Ammon's horn (tissue), 1 donor: ENCODE measurements at places on chromosomes 11 and 22.

DNA sequence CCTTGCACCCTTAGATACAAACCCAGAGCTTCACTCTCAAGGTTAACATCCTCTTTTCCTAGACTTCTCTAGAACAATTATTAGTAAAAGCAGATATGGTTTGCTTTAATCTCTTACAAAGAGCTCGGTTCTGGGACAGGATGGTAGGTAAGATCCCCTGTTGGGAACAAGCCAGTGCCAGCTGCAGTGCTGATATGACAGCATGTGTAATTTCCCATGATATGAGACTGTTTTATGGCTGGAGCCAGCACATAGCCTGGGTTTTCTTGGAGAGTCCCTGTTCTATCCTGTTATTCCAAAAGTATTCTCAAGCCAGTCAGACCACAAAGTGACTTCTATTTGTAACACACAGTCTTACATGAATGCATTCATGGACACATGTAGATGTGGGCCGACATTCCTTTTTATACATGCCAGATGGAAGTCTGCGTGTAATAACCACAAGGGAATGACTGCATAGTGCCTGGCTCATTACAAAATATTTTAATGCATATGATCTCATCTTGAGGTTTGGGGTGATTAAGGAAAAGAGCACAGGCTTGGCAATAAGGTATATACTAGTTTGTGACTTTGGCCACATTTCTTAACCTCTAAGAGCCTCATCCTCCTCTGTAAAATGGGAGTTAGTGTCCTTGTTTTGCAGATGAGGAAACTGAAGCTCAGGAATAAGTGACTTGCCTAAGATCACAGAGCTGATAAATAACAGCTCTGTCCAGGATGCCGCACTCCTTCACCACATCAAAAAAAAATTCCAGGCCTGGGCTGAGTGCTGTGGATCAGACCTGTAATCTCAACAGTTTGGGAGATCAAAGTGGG is 21.8 kb downstream of the CLMP start:
- DNase-seq = no peak

DNA sequence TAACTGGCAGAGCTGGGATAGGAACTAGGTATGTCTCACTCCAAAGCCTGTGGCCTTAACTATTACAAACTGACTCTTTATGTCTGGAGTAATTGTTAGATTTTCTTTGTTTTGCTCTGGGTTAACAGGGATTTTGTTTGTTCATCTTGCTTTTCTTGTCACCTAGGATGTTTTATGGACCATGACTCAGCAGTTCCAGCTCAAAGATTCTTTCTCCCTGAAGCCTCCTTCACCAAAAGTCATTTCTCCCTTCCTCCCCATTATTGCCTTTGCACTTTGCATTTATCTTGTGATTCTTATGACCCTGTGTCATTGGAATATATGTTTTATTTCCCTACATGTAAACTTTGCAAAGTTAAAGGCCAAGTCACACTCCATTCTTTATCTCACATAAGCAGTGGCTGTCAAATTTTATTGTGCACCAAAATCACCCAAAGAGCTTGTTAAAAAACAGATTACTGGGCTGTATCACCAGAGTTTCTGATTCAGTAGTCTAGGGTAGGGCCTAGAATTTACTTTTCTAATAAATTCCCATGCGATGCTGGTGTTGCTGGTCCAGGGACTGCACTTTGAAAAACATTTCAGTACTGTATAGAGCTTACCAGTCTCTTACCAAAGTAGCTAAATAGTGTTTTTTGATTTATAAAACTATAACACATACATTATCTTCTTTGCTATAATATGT is 327.7 kb downstream of the DLG2 start:
- no peak for DNase-seq

- no peak for DNase-seq
These were observed 32.2 kb upstream of the CCDC188 start for GRCh38 chr22:20183101-20183500.

GRCh38 chr11:73177778-73178539 is 35.8 kb upstream of the FCHSD2 start:
- peak; percentile 93 for DNase-seq

DNA sequence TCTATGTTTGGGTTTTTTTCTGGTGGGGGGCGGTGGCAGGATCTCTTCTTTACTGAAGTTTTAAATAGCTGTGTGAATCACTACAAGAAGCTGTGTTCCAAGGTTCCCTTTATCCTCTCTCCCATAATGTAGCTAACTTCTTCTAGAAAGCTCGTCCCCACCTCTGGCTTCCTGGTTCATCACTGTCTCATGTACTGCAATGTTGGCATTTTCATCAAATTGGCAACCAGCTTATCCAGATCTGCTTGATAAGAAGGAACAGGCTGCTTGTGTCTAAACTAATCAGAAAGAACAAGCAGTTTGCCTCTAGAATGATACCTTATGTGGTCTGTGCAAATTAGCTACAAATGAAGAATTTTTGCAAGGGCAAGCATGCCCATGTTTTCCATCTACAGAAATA is 130.8 kb downstream of the WT1 start:
- no peak for DNase-seq

DNA sequence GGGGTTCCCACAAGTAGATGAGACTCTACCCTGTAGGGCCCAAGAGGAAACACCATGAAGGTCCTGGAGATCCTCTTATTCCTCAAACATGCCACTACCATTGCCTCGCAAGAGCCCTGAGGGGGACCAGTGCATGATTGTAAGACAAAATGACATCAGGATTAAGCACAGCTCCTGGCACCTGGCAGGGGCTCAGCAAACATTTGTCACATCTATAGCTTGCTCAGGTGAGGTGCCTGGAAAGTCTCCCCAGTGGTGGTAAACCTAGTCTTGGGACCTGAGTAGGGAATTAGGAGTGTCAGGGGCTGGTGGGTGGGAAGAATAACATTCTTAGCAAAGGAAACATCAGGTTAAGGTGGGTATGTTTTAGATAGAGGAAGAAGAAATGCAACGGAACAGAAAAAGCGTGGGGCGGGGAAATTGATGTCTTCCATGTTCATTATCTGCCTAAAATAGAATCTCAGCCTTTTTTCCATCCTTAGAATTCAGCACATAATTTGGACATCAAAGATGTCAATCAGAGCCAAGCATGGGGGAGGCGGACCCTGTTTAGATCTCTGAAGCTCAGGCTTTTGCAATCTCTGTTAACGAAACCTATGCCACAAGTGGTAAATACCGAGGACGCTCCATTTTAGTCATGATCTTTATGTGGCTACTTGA is 924 bp downstream of the YPEL1 start:
- no peak for DNase-seq

GRCh38 chr11:116035977-116036376 is 531.8 kb upstream of the CADM1 start:
- no peak for DNase-seq

GRCh38 chr22:50577987-50578775 is at the start of gene CPT1B:
Gene CPT1B, minus strand, starts transcription at chr22:50578427. Its CDS starts 512 bp downstream, at chr22:50577915.
- DNase-seq = no peak

GRCh38 chr11:117690484-117691217 is 106.4 kb downstream of the DSCAML1 start:
- DNase-seq = no peak

DNA sequence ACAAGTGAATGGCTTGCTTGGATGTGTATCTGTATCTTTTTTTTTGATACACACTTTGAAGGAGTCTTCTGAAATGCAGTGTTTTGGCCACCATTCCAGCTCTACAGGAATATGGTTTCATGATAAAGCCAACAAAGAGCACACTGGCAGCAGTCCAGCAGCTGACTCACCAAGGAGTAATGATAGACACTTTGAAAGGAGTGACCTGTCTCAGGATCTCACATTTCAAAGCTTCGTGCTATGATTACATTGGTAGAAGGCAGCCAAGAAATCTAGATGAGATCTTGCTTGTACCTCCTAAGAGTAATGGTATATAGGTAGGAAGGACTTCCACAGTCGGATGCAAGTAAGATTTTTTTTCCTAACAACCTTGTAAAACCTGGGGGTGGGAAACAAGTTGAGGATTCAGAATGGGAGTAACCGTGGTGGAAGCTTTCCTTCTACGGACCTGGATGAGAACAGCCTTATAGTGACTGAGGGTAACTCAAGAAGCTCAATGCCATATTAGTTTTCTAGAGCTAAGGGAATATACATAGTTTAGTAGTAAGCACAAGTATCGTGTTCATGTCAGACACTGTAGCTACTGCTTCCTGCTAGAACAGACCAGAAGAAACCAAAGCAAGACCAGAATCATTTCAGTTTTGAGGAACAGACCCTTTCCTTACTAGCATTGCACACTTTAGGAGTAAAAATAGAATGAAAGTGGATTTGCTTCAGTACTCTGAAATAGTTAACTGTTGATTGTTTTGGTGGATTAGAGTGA is 25.0 kb downstream of the MTMR3 start:
- peak; percentile 31 for DNase-seq

DNA sequence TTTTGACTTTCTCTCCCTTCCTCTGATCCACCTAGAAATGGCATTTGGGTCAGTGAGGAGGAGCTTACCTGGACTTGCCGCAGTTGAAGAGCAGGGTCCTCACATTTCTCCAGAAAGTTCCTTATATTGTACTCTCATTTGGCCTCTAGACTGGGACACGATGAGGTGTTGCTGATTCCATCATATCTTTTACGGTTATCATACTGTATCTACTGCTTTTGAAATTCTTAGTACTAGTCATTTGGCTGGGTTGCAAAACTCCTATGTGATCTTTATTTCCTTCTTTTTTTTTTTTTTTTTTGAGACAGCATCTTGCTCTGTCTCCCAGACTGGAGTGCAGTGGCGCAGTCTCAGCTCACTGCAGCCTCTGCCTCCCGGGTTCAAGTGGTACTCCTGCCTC is 58.7 kb upstream of the FAM181B start:
- DNase-seq = no peak

DNA sequence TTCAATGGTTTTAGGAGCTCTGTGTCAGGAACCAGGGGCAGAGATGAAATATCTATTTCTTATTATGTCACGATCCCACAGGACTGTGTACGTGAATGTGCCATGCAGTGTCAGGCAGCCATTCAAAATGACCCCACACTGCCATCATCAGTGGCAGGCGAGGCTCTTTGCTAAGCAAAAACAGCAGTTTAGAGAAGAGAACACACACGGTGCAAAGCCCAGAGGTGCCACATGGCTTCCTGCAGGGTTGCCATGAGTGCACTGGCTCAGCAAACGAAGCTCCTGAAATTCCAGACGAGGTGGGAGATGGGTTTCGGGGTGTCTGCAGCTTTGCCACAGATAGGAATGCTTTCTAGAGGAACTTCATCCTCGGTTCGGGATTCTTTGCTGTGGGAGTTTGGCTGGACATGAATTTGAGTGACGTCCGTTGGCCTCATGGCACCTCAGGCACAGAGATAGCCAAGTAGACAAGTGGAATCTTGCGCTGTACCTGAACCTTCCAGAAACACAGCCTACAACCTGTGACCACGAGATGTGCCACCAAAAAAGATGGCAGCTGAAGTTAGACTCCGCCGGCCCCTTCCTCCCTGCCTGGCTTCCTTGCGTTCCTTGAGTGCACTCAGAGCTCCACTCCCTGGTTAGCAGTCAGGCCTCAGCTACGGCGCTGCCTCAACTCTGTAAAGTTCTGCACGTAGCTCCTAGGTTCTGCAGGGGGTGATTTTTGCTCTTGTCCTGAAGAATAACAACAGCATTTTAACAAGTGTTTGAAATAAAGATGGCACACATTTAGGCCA is 7.8 kb upstream of the ZBED4 start:
- DNase-seq = no peak

DNA sequence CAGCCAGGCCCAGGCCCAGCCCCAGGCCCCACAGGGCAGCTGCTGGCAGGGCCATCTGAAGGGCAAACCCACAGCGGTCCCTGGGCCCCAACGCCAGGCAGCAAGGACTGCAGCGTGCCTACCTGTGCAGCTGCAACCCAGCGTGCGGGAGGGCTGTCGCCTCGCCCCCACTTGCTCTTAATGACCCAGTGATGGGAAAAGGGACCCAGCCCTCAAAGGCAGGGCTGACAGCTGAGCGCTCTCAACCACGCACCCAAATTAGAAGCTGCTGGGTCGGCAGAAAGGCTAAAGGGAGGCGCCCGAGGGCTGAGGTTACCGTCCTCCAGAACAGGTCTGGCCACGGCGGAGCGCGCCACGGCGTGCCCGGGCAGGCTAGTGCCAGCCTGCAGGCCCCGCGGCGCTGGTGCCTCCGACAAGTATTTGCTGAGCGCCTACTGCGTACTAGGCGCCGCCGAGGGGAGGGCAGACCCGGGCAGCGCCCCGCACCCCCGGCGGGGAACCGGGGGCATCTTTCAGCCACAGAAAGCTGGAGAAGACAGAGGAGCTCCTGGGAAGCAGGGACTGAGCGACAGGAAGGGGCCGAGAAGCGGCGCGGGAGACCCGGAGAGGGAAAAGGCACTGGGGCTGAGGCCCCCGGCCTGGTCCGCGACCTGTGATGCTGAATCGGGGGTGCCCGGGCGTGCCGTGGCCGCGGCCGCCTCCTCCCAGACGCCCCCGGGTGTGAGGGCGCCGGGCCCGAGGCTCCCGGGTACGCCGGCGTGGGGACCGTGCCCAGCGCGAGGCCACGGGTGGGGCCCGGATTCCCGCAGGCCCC is 773 bp downstream of the HRAS start:
- DNase-seq = no peak

DNA sequence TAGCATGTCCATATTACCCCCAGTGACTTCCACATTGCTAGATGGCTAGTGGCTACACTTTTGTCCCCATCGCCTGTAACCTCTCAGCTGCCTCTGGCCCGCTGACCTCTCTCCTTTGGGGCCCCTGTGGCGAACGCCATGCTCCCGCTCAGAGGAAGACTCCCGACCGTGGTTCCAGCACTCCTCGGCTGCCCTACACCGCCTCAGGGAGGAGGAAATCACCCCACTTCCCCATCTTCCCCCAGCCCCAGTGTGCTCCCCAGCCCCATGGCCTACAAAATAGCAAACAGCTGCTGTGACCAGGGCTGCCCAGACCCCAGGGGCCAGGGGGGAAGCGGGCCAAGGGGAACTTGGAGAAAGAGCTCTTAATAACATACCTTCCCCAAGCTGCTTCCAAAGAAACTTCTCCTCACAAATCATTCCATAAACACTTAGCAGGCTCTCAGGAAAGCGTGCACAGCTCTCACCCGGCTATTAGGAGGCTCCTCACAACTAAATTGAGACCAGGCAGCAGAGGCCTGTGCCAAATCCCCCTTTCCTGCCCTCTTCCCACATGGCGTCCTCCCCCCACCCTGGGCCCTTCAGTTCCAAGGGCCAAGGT is 63.5 kb upstream of the WNT11 start:
- DNase-seq = no peak

GRCh38 chr11:117843666-117844484 is 19.3 kb upstream of the FXYD2 start:
- peak; percentile 83 for DNase-seq

- no peak for DNase-seq
These were observed 777.6 kb downstream of the TBC1D22A start for GRCh38 chr22:47540011-47540410.
